ENCODE measurements at places on chromosomes 12 and 14. TPM values are rescaled to one million over a fixed set of nuclear protein-coding genes. Genes with fewer than 3 reads are reported as not detected.

Gene RHEBL1
- 0.86 TPM for total RNA-seq

DNA sequence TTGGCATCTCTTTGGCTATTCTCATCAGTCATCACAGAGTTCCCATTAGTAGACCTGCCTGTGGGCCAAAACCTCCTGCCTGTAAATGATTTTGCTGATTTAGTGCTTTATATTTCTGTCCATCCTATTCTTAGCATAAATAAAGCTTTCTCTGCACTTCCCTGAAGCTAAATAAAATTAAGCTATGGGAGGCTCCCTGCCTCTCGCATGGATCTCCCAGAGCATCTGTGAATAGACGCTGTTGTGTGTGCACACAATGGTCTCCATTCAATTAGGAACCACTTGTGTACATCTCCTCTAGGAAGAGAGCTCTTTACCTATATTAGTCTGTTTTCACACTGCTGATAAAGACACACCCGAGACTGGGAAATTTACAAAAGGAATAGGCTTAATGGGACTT is 80.4 kb downstream of the PPFIBP1 start:
- no peak for DNase-seq

DNA sequence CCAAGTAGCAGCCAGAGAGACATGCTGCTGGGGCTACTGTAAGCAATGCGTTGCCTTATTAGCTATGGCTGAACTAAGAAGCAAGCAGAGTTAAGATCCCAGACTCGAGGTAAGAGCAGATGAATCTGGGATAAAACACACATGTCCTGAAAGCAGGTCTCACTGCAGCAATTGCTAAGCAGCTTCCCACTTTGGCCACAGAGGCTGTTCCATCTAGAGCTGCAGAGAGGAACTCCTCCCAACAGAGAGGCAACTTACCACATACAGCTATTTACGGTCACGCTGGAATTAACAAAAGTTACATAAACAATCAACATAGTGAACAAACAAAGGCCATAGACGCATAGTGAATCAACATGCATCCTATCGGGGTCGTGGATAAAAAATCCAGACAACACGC is 90.2 kb downstream of the KSR2 start:
- no peak for DNase-seq

Gene KRT8
- total RNA-seq, result 5.5 TPM

DNA sequence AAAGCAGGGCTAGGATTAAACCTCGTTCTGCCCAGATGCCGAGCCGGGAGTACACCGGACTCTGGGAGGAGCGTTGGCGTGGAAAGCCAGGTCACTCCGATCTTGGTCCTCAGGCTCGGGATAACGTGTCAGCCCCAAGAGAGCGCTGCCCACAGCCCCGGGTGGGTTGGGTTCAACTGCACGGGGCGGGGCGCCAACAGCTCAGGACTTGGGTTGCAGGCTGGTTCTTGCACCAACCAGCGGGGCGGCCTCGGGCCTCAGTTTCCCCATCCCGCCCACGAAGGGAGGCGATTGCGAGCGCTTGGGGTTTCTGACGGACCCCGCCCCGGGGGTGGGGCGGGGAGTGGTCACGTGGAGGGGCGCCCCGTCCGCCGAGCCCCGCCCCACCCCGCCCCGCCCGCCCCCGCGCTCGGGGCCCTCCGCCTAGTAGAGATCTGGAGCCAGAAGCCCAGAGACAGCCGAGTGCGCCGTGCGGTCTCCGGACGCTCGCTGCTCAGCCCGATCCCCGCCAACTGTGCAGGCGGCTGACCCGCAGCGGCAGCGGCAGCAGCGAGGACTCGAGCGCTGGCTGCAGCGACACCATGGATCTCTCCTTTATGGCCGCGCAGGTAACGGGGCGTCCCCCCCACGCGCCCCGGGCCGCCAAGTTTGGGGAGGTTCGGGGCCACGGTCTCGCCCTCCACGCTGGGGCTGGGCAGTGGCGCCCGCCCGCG is at the start of gene C14orf132:
TSS of gene C14orf132 (plus strand) at position 443 of the 713 bp plus-strand sequence. CDS start at position 582, 139 bp downstream.
- peak; percentile 89 for DNase-seq

DNA sequence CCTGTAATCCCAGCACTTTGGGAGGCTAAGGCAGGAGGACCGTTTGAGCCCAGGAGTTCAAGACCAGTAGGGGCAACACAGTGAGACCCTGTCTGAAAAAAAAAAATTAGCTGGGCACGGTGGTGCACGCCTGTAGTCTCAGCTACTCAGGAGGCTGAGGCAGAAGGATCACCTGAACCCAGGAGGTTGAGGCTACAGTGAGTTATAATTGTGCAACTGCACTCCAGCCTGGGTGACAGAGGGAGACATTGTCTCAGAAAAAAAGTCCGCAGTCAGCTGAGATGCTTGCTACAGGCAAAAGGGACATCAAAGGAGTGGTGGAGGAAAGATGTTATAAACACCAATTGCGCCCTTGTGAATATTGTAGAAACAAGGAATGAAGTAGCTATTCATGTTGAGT is 77.8 kb downstream of the NDUFA12 start:
- DNase-seq, result no peak

Gene OLR1
- 6.3 TPM for total RNA-seq

Gene IFI27L2
- total RNA-seq, result 61.7 TPM

Gene RERG
- total RNA-seq, result not detected

GRCh38 chr14:78075033-78075432 is 95.1 kb upstream of the NRXN3 start:
- no peak for DNase-seq

DNA sequence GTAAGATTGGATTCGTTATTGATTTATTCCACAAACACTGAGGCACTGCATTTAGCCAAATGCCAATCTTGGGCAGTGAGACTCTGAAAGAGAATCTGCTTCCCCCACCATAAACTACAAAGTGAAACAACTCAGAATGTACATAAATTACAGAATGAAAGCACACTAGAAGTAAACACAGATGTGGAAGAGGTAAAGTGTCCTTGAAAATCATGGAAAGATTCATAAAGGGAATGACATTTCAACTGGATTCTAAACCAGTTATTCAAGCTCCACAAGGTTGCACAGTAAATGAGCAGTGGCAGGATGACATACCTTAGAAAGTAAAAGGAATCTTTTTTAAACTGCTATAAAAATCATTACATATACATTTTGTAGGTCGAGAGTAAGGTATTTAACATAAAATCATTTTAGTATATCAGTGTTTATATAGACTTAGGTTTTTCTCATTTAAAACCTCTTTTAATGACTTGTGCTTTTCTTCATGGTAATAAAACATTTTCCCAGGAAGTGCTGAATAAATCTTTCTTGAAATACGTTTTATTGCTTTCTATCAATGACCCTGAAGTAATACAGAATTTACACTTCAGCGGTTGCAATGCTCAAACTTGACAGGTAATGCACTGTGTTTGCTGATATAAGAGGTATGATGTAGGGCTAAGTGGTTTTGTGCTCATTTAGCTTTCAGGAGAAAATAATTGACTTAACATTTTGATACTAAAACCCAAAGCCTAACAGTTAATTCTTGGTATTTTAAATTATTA is 270.6 kb downstream of the NAV3 start:
- DNase-seq, result no peak

DNA sequence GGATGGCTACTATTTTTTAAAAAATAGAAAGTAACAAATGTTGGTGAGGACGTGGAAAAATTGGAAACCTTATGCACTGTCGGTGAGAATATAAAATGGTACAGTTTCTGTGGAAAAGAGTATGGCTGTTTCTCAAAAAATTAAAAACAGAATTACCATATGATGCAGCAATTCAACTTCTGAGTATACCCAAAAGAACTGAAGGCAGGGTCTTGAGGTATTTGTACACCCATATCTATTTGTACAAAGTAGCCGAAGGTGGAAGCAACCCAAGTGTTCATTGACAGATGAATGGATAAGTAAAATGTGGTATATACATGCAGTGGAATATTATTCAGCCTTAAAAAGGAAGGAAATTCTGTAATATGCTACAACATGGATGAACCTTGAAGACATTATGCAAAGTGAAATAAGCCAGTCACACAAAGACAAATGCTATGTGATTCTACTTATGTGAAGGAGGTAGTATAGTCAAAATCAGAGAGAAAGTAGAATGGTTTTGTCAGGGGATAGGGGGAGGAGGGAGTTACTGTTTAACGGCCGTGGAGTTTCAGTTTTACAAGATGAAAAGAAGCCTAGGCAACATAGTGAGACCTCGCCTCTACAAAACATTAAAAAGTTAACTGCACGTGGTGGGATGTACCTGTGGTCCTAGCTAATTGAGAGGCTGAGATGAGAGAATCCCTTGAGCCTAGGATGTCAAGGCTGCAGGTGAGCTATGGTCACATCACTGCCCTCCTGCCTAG is 38.4 kb upstream of the CCT2 start:
- DNase-seq, result no peak

Gene SFSWAP
- 25.2 TPM for total RNA-seq

DNA sequence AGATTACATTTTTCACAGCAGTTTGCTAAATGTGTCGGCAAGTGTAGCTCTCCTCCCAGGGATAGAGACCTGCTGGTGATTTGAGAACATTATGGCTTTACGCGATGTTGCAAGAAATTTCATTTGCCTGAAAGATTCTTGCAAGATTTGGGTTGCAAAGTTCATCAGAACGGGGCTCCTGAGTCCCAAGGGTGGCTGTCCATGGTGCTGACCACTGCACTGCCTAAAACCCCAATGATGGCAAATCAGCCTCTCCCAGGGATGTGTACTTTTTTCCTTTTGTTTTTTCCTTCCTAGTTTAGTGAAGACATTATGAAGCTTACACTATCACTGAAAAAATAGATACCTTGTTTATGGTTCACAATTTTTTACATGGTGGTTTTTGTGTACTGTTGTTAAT is 85.4 kb downstream of the WSCD2 start:
- peak; percentile 58 for DNase-seq

GRCh38 chr12:60014436-60014835 is 418.6 kb downstream of the SLC16A7 start:
- no peak for DNase-seq

DNA sequence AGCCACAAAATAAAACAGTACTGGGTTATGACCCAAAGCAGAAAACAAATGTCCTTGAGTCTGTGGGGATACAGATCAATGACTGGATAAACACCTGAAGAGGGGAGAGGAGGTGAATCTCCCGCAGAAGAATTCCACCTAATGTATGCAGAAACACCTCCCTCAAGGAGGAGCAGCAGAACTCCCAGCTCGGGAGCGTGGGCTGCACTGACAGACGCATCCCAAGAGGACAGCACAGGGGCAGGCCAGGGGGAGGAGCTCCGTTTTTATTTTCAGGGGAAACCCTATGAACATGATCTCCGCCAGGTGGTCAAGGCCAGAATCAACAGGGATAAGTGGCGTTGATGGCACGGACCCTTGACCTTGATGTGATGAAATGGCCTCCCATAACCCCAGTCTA is 41.8 kb upstream of the PPP2R5C start:
- no peak for DNase-seq

Gene PLA2G1B
- not detected for total RNA-seq

GRCh38 chr14:85675957-85676356 is 146.0 kb downstream of the FLRT2 start:
- DNase-seq, result no peak

Gene PTPRO
- total RNA-seq, result 0.22 TPM

DNA sequence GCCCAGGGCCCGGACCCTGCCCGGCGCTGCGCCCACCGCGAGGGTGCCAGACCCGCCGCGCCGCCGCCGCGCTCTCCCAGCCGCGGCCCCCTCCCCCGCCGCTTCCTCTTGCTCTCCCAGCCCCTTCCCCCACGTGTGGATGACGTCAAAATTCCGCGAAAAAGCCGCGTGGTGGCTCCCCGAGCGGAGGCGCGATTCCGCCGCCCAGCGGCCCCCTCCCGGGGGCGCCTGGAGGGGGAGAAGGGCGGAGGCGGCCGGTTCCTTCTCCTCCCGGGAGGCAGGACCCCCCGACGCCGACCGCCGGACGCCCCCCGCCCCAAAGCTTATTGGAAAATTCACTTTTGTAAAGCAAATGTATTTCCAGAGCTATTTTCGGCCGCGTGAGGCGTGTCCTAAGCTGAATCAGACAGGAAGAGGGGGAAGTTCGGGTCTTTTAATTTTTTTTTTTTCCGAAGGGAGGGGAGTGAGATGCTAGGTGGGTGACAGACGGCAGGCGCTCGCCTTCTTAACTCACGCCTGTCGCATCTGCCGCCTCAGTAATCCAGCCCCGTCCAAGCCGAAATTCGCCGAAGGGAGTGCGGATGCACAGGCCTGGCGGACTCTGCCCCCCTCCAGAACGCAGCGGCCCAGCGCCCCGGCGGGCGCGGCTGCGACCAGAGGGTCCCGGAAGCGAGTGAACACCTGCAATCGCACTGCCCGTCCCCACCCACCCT is 4.1 kb upstream of the CCND2 start:
- DNase-seq, result peak; percentile 33

- peak; percentile 77 for DNase-seq
Measured at GRCh38 chr12:69527506-69528272, 57.5 kb downstream of the FRS2 start.

Gene SERPINA9
- not detected for total RNA-seq

GRCh38 chr12:54005853-54006558 is 2.8 kb upstream of the HOXC8 start:
- peak; percentile 92 for DNase-seq

Gene HOXC10
- not detected for total RNA-seq

DNA sequence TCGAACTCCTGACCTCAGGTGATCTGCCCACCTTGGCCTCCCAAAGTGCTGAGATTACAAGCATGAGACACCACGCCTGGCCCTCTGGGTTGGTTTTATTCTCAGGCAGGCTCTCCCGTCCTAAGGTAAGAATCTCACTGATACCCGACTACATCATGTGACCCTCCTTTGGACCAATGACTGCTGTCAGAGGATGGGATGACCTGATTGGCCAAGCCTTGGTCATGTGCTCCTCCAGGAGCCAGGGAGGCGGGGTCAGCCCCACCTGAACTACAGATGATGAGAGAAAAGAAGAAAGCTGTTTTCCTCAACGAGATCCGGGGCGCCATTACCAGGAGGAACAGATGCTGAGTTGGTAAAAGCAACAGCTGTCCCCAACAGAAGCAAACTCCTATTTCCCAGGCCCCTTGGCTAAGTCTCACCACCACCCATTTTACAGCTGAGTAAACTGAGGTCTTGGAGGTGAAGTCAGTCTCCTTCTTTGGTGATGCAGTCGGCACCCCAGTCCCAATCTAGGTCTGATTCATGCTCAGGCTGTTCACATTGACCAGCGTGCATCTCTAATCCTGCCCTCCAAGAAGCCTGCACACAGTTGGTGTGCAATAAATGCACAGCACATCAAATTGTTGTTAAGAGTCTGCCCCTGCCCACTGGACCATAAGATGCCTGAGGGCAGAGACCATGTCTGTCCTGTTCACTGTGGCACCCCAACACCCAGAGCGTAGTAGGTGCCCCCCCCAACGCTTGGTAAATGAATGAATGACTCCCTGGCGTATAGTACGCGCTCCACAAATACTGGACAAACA is 118.8 kb downstream of the SCARB1 start:
- peak; percentile 48 for DNase-seq

Gene FGD4
- total RNA-seq, result 3.5 TPM

DNA sequence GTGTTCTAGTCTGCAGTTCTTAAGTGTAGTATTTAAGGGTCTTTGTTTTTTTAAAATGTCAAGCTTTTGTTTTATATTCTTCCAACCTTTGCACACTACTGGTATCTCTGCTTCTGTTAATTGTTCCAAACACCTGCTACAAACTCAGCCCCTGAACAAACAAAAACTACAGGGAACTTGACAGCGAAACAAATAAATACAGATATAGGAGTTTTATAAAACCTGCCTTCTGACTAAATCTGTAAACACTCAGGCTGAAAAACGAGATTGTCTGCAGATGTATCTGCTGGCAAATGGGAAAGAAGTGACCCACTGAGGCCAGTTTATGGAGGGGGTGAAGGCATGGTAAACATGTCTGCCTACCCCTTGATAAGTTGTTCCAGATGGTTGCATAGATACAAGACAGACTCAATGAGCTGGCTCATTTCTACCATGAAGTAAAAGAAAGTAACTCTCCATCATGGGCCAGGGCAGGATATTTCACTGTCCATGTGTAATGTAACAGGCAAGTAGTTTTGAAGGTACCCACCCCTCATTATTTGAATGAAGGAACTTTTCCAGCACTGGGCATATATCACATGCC is 75.6 kb downstream of the LMO3 start:
- no peak for DNase-seq
